ENCODE measurements at places on chromosomes 13 and 19.

GRCh38 chr13:72559716-72560115 lies 167.7 kb downstream of the MZT1 start:
- DNase-seq = no peak

GRCh38 chr19:42208612-42209011 lies 8.9 kb downstream of the DEDD2 start:
- DNase-seq = no peak

DNA sequence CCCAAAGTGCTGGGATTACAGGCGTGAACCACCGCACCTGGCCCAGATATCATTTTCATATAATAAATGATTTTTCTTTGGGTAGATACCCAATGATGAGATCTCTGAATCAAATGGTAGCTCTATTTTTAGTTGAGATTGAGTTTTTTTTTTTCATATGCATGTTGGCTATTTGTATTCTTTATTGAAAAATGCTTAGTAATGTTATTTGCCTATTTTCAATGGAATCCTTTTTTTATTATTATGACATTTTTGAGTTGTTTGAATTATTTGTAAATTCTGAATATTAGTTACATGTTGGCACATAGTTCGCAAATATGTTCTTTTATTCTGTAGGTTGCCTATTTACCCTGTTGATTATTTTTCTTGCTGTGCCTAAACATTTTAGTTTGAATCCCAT lies 55.8 kb downstream of the ZNF254 start:
- no peak for DNase-seq

GRCh38 chr19:12974301-12975220 lies 5.2 kb downstream of the DAND5 start:
- DNase-seq = no peak

GRCh38 chr13:91520952-91521351 lies 122.5 kb downstream of the GPC5 start:
- peak; percentile 52 for DNase-seq

GRCh38 chr19:3283886-3284657 lies 59.6 kb downstream of the CELF5 start:
- no peak for DNase-seq

GRCh38 chr13:22517544-22517943 lies 663.2 kb upstream of the SGCG start:
- DNase-seq = no peak

DNA sequence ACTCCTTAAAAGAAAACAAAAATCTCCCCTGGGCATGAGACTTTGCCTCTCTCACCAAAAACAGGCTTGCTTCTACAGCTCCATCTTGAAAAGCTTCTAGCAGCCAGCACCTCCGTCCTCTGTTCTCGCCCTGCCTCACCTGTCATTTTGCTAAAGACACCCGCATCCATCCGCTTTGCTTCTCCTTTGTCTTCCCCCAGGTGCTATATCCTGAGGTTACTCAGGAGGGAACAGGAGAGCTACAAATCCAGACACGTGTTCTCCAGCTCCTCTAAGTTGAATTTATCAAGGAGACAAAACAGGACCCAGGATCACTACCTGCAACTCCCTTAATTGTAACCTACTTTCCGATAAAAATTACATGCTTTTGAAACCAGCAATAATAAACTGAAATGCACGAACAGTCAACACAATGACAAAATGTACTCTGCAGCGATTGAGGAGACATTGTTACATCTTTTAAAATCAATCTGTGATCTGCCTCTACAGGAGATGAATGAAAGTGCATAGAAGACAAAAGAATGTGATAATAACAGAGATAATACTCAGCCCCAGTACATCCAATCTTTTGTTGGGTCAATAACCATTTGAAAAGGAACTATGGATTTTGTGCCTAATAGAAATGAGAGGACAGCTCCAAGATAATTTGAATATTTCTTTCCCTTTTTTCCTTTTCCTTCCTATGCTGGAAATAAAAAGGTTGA lies 221.2 kb downstream of the DCLK1 start:
- peak; percentile 74 for DNase-seq

Measured in NCI-H146 (cell line).